Activated naive CD4-positive, alpha-beta T cell treated with anti-CD3 and anti-CD28 coated beads, Interleukin-2, amount 50 U/mL, for 72 hours (primary cell): ENCODE measurements at places on chromosomes 1 and 21. TPM values are rescaled to one million over a fixed set of nuclear protein-coding genes. Genes with fewer than 3 reads are reported as not detected.

ZFP69 gene
- total RNA-seq: 4.9 TPM

CCDC24 gene
- total RNA-seq: 1.4 TPM

GRCh38 chr1:231517076-231517475 lies 11.4 kb upstream of the TSNAX start:
- DNase-seq: no peak

KRTAP19-3 gene
- total RNA-seq: not detected

- no peak for DNase-seq
Measured at GRCh38 chr1:114386129-114387009, 124.6 kb downstream of the TRIM33 start.

DNA sequence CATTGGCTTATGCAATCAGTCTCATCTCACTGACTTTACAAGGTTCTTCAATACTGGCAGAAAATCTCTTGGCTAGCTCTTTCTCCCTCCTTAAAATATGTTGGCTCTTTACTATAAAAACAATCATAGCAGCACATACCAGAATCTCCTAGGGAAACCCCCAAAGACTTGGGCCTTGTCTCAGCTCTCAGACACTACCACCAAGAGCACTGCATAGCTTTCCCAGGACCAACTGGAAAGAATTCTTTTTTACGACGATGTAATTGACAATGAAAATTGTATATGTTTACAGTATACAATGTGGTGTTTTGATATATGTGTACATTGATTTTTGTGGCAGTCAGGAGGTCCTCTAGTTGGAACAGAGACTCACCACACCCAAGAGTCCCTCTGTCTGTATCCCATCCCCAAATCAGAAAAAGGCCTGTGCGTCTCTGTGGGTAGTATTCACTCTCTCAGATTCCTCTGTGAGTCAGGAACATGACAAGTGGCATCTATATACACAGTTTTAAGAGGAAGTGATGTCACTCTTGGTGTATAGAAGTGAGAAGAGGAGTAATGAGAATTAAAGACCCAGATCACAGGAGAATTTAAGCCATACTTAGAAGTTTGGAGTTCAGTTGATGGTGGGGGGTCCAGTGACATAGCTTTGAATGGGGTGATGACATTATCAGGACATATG lies 21.1 kb downstream of the SMAP2 start:
- DNase-seq: no peak

GRCh38 chr1:117657031-117657430 lies 51.2 kb downstream of the TENT5C start:
- peak; percentile 26 for DNase-seq

OR2T33 gene
- not detected for total RNA-seq

GRCh38 chr1:41456847-41457540 lies 27.5 kb downstream of the EDN2 start:
- DNase-seq: no peak

GRCh38 chr1:159054427-159054826 lies 22.1 kb downstream of the AIM2 start:
- no peak for DNase-seq

DNA sequence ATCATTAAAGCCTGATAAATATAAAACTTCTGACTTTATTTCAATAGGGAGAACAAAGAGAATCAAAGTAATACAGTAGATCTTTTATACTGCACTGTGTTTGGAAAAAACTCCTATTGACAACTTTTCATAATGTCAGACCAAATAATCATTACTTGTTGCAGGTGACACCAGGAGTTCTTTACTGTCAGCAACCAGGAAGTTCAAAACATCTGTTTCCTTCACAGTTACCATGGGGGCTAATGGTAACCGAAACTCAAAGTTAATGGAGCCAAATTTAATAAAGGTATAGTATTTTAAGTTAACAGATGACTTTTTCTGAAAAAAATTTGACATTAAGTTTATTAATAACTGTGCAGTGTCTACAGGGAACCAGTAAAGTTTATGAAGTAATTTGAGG lies 10.6 kb downstream of the EFCAB7 start:
- no peak for DNase-seq

ST6GALNAC5 gene
- total RNA-seq: not detected

- DNase-seq: no peak
Measured at GRCh38 chr1:182484067-182484466, 34.1 kb downstream of the RGSL1 start.

DNA sequence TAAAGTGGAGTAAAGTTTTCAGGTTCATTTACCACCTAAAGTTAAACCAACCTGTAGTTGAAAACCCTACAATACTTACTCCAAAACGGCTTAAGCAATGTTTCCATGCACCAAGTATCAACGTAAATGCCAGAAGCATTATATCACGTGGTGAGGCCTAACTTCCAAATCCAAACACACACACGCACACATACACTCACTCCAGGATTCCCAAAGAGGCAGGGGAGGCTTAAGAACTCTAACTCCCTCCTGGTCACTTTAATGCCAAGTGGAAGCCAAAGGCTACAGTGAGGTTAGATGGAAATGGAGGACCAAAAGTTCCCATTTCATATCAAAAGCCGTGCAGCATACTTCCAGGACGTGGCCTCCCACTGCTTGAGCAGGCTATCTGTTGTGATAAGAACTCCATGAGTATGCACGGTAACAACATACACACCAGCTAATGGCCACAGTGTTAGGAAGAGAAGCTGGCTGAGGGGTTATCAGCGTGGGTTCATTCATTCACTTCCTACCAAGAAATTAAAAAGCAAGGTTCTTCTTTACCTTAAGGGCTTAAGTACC lies 224.1 kb downstream of the SLC45A1 start:
- DNase-seq: no peak

DNA sequence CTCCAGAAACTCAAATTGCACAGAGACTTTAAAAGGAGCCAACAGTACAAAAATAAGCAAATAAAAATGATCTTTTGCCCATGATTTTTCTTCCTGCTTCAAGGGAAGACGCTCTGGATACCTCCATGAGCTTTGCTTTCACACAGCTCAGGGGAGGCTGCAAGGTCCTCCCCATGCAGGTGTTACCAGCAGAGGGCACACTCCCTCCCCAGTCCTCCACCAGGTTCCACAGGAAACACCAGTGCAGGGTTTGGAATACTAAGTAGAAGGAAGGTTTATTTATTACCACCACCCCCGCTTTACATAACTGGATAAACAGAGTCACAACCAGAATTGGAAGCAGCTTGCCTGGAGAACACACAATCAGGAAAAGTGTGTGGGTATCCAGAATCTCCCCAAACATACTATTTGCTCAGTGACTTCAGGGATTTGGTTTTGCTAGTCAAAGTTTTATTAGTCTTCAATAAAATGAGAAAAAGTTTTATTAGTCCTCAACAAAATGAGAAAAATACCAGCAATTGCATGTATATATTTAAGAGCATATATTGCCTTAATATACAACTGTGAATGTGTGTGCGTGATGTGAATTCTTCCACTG lies 37.3 kb downstream of the HSD3B1 start:
- DNase-seq: no peak

DNA sequence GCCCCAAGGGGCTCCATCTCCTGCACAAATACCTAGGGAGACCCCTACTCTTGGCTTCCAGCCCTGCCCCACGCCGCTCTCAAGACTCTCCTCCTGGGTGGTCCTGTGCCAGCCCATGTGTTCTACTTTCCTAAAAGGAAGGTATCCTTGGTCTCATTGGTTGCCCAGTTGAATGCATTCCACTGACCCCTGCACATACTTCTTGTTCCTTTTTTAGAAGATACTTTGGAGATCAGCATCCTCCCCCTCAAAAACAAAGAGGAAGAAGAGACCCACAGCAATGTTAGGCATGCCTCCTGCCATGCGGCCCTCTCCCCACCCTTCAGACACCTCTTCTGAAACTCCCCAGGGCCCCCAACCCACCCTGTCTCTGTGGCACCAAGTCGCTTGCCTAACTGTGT lies 4.1 kb downstream of the SLAMF9 start:
- no peak for DNase-seq
